ENCODE measurements at places on chromosomes 2 and 18.

DNA sequence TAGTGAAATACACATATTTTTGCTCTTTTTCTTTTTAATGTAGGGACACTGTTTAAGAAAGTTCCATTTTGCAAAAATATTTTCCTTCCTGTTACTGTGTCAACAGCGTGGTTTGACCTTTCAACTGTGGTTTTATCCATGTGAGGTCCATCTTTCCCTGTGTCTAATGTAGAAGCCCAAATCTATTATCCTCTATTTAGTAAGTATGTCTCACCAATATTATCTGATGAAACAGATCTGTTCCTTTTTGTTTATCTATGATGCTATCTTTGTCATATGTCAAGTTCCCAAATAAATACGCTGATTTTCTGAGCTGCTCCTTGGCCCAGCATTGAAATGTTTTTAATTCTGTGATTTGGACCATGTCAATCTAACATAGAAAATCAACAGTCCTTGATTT, 3.5 kb upstream of the ARHGAP15 start:
- no peak for DNase-seq

DNA sequence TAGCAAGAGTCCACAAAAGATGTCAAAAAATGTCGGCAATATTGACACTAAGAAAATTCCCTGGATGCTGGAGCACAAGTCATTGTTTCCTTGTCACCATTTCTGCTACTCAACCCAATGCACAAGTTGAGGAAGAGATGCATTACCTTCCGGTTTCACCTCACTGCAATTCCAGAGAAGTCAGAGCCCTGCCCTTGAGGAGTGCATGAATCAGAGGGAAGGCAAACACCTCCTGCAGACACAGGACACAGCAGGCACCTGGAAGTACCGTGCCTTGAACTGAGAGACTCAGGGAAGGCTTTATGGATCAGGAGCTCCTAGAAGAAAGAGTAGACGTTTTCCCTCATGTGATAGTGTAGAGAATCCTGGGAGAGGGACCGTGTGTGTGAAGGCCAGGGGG, 62.7 kb upstream of the ARL4C start:
- no peak for DNase-seq

- DNase-seq, result no peak
Observed at GRCh38 chr2:75503048-75503607, 57.6 kb downstream of the EVA1A start.

DNA sequence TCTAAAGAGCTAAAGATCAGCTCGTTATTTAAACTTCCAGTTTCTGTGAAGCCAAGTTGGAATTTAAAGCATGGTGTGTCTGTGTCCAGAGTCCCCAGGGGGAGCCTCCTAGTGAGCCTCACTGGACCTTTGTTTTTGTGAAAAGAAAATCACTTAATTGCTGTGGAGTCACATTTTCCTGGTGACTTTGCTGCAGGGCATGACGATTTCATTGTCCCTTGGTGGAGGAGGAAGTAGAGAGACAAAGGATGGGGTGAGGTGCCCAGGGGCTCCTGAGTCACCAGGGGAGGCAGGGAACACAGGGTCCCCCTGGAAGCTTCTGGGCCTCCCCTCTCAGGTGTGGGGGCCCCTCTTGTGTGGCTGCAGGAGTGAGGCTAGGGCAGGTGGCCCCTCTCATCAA, 19.7 kb downstream of the ATP6V1C2 start:
- DNase-seq, result no peak

GRCh38 chr2:85712336-85712735, 18.2 kb downstream of the GNLY start:
- DNase-seq, result no peak

- no peak for DNase-seq
Observed at GRCh38 chr2:16277117-16277516, 336.8 kb downstream of the MYCN start.

All from GM18507 (cell line).